ENCODE measurements at places on chromosomes 1 and 21. TPM values are rescaled to one million over a fixed set of nuclear protein-coding genes. Genes with fewer than 3 reads are reported as not detected.

GRCh38 chr1:53326598-53327181, 1.2 kb downstream of the LRP8 start:
- no peak for DNase-seq

Gene MPL
- total RNA-seq = not detected

DNA sequence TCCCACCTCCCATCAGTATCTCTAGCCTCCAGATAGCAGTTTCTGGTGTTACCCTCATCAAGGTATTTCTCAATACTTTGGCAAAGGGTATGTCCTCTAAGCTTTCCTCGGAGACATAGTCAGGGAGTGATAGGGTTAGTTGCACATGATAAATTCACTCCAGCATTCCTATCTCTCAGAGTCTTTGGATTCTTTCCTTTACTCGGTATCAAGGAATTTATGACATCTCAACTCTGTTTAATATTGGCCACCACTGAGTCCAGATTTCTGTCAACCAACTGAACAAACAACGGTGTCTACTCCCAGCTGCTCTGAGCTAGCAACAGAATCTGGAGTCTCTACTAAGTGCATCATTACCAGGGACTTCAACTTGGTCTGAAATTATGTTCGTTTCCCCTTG, 233.4 kb downstream of the TM2D1 start:
- DNase-seq = peak; percentile 13

DNA sequence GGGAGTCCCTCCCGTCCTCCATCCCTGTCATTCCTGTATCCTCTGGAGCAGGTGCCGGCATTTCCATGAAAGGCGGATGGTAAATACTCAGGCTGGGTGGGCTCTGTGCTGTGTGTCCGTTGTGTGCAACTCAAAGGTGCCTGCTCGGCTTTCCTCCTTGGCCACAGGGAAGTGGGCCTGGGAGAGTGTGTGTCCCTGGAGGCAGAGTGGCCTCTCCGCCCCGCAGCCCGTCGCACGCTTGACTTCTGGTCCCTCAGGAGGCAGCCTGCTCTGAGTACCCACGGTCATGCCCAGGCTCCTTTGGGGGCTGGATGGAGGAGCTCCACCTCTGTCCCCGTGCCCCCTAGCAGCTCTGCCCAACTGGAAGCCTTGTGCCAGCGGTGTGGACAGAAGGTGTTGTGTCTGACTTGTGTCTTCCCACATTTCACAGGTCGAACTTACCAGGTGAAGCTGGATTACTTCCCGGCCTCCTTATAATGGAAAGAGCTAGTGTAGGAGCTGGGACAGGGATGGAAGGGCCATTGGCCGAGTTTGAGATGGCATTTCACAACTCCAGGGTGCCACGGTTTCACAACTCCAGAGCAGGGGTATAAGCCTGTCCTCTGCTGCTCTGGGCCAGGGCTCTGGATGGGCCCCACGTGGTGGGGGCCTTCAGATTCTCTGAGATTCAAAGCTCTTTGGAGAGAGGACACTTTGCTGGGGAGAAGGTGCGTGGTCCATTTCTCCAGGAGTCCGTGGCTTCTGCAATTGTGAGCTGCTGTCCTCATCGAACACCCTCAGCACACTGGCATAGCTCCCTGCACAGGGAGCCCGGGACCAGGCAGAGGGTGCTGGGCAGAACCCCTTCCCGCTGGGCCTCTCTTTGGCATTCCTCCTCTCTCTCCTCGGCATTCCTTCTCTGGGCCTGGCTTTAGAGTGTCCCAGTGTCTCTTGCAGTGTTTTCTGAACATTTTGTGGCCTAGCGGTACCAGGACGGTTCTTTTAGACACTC, 152.7 kb upstream of the COL6A1 start:
- no peak for DNase-seq

DNA sequence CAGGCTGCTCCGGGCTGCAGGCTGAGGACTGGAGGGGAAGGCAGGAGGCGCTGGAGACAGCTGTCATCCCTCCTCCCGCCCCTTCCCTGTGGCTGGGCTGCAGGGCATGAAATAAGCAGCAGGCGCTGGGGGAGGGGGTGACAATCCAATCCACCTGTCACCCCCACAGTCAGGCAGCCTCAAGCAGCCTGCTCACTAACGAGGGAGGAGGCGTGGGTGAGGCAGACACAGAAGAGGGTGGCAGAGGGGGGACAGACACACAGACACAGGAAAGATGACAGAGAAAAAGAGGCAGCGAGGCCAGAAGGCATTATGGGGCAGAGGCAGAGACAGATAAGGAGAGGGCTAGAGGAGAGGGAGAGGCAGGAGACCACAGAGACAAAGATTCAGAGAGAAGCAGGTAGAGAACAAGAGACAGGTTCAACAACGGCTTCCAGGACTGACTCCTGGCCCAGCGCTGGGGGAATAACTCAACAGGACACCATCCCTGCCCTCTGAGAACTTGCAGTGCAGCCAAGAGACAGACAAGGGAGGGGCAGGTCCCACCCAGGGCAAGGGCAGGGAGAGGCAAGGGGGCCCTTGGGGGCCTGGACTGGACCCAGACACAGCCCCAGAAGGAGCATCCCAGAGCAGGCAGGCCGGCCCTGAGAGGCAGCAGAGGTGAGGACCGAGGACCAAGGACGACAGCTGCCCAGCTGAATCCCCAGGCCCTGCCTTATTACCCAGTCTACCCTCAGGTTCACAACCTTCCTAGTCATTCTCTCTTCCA, 11.2 kb downstream of the MEF2D start:
- no peak for DNase-seq

DNA sequence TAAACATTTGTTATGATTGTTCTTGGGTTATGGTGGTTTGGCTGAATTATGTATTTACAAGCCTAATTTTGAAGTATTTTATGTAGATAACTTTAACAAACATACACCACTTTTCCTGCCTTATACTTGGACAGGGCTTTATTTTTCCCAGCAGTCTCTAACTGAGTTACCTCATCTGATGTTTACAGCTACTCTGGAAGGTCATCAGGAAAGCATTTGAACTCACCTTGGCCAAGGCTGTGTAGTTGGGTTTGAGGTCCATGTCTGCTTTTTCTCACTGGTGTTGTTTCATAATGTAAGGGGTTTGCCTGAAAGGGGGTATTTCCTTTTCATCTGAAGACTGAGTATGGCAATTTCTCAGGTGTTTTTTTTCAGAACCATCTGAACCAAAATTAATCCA, 193.5 kb downstream of the RWDD3 start:
- no peak for DNase-seq

Gene RAB42
- total RNA-seq = not detected

Gene ZSWIM5
- not detected for total RNA-seq

GRCh38 chr1:71046891-71047634, 553 bp downstream of the PTGER3 start:
- no peak for DNase-seq

Gene GJA4
- not detected for total RNA-seq

Gene CLDN17
- not detected for total RNA-seq

Gene FAM167B
- total RNA-seq = 1.5 TPM

DNA sequence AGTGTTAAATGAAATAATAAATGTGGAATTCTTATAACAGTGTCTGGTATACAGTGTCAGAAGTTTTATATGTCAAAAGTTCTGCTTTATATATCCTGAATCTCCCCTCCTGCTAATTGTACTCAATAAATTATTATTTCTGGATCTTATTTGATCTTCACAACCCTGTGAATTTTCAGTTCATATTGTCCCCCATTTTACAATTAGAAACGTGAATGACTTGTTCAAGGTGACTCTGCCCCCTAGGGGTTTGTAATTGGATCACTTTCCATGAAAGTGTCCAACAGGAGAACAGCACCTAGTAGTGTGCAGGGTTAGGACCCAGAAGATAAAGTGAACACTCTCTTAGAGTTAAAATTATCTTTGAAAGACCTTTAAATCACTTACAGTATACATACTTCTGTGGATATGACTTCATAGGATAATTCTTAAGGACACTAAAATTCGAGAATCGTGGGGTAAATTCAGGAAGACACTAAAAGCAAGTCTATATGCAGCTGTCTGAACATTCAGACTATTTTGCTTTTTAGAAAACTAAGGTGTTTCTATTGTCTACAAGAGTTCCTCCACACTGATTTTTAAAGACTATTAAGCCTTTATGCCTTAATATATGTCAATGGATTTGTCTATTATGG, 4.5 kb upstream of the DDR2 start:
- DNase-seq = peak; percentile 36

DNA sequence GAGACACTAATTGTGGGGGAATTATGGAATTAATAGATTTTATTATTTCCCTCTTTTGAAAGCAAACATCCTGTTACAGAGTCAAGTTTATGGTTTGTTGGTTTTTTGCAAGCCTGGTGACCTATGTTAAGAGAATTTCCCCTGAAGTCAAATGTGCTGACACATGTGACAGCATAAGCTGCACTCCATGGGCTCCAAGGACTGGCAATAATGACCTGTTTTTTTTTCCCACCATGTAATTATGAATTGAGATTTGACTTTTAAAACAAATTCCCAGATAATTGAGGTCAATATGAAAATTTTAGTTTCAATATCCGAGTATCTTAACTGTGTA, 242.5 kb upstream of the SGIP1 start:
- DNase-seq = peak; percentile 23

DNA sequence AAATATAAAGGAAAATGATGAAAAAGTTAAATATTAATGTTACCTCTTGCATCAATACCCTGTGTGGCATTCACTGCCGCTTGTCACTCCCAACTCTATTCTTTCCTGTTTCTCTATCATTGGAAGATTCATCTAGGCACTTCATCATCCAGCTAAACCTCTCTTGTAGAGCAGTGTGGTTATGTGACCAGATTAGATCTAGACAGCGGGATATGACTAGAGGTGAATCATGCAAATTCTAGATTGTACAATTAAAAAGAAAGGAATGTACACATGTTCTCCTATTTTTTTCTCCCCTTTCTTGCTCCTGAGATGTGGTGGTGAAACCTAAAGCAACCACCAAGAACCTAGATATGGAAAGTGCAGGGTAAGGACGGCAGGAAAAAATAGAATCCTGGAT, 174.1 kb downstream of the LBR start:
- DNase-seq = peak; percentile 86

Gene ZBTB7B
- total RNA-seq = 39.9 TPM

DNA sequence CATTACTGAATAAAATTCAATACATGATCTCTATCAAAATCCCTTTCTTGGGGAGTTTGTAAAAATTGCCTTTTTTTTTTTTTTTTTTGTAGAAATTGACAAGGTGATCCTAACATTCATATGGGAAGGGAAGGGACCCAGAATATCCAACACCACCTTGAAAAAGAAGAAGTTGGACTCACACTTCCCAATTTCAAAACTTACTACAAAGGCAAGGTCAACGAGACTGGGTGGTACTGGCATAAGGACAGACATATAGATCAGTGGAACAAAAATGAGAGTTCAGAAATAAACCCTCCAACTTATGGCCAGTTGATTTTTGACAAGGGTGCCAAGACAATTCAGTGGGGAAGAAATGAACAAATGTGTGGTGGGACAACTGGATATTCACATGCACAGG, 31.4 kb upstream of the CLSTN1 start:
- DNase-seq = no peak
